Mesothelial cell of epicardium (in vitro differentiated cells): ENCODE measurements at places on chromosomes 5 and 9.

GRCh38 chr5:171850324-171850947, 64.8 kb downstream of the SMIM23 start:
- no peak for DNase-seq

GRCh38 chr9:124353166-124353768, 62.0 kb downstream of the PSMB7 start:
- DNase-seq: no peak

GRCh38 chr5:7852542-7852941, 1.6 kb upstream of the CFAP90 start:
- DNase-seq: no peak

GRCh38 chr9:94802251-94802650, 75.8 kb downstream of the AOPEP start:
- no peak for DNase-seq

DNA sequence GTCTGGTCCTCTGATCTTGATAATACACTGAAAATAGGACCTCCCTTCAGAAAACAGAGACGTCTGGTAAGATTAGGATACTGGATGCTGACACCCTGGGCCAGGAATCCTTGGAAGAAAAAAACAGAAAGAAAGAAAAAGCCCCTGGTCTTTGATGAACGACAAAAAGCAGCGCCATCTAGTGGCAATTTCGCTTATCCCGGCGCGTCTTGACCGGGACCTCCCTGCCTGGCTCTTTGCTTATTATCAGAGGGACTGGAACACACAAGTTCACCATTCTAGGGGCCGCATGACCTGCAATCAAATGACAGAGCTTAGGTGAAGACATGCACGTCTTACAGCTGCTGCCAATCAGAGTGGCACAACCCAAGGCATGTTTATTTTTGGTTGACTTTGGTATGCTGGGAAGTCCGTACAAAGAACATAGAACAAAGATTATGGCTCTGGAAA, 114.9 kb upstream of the NFIB start:
- peak; percentile 71 for DNase-seq

DNA sequence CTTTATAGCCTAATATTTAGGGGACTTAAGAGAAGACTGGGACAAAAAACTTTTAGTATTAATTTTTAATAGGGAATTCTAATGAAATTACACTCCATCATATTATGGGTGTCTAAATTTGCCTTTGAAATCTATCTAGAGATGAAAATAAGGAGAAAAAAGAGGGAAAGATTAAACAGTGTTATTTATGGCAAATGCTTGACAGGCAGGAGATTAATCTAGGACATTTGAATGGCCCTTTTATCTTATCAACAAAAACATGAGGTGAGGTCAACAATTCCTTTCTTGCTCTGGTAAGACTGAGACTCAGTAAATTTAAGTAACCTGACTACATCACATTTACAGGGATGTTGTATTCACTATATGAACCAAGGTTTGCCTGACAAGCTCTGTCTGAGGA, 852.8 kb upstream of the CTNND2 start:
- DNase-seq: no peak

GRCh38 chr5:127621601-127622325, 27.1 kb upstream of the CTXN3 start:
- DNase-seq: no peak

DNA sequence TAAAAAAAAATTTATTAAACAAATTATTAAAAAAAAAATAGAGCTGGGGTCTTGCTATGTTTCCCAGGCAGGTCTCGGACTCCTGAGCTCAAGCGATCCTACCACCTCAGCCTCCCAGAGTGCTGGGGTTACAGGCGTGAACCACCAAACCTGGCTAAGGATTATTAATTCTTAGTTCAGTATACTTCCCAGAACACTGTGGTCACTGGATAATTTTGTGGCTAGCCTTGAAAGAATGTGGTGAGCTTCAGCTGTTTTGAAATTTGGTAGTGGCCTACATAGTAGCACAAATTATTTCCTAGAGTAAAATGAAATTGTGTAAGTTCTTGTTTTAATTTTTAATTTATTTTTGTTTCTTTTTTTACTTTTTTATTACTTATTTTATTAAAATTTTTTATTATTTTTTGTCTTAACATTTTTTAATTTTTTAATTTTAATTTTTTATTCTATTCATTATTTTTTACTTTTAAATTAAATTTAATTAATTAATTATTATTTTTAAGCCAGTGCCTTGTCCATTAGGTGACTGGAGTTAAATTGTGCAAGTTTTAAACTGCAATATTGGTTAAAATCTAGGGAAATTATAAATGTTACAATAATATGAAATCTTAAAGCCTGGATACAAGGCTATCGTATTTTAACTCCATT, 23.0 kb downstream of the ARRDC3 start:
- no peak for DNase-seq

DNA sequence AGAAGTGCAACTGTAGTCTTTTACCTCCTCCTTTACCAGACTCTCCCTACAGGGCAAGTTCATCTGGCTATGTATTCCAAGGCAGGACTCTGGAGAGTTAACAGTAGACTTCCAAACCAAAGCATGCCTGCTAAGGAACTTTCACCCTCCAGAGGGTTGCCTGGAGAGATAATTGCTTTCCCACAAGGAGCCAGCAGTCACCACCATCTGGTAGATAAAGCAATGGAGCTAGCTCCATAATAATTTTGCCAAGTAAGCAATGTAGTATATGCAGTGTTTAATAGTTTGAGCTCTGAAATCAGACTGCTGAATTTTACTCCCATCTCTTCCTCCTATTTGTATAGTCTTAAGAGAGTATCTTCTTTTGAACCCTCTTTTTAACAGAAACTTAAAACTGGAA, 566.8 kb upstream of the PTGER4 start:
- DNase-seq: no peak
